ENCODE measurements at places on chromosomes 7 and 10.

- DNase-seq, result no peak
These were observed 60.4 kb downstream of the ADD3 start for GRCh38 chr10:110067960-110068770.

GRCh38 chr10:43968076-43968475 is 319.4 kb upstream of the ZNF32 start:
- DNase-seq, result no peak

DNA sequence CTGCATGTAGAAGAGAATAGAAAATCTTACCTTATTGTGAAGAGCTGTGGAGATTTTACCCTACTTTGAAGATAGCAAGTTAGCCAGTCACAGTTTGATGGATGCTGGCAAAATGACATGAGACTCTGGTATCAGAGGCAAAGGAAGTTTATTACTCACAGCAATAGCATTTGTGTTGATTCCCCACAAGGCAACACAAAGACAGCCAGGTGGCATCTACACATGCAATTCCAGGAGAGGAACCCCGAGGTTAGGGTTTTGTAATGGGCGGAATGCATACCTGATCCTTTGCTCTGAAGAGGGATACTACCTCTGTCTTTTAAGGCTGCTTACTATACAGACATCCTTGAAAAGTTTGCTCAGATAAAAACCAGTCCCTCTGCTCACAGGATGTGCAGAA is 59.5 kb downstream of the AHR start:
- no peak for DNase-seq

DNA sequence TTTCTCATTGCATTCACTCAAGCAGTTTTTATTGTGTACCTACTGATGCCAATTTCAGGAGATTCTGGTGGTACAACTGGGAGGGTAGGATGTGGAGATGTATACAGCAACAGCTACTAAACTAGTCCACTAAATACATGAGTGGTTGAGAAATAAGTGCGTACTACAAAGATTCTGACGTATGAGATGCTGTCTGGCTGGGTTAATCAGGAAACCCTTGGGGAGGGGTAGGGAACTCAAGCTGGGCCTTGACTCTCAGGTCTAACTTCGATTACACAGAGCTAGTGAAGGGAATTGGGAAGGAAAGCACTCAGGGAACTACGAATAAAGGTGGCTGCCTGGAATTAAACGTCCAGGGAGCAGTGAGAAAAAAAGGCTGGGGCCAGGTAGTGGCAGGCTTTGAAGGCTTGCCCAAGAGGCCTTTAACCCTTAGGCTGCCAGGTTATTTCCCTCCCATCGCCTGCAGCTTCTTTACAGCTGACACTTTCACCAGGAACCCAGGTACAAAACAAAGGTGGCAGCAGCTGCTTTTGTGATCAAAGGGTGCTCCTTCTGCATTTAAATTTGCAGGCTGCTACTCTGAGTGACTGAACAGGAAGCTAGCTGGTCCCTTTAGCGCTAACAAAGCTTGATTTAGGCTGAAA is 3.2 kb downstream of the MMS19 start:
- no peak for DNase-seq

- DNase-seq, result no peak
These were observed 78.9 kb upstream of the INSYN2A start for GRCh38 chr10:127275272-127275671.

GRCh38 chr7:12199363-12199762 is 11.7 kb upstream of the TMEM106B start:
- no peak for DNase-seq

GRCh38 chr10:100238429-100238828 is 9.0 kb upstream of the CHUK start:
- no peak for DNase-seq

DNA sequence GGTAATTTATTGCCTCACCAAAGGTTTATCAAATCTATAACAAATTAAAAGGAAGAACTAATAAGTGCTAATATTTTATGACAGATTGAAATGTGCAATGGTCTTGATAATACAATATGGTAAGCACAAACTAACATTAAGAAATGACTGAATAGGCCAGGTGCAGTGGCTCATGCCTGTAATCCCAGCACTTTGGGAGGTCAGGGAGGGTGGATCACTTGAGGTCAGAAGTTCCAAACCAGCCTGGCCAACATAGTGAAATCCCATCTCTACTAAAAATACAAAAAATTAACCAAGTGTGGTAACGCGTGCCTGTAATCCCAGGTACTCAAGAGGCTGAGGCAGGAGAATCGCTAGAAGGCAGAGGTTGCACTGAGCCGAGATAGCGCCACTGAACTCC is 3.5 kb downstream of the MTPAP start:
- DNase-seq, result no peak

Measured in stimulated activated CD4-positive, alpha-beta T cell treated with anti-CD3 and anti-CD28 coated beads, Interleukin-1b, Interleukin-23, amount 100 ng/mL, for 1 hour (primary cell).